Skin of body (tissue), 3 donors: ENCODE measurements at places on chromosomes 3 and 15. TPM values are rescaled to one million over a fixed set of nuclear protein-coding genes. Genes with fewer than 3 reads are reported as not detected.

DNA sequence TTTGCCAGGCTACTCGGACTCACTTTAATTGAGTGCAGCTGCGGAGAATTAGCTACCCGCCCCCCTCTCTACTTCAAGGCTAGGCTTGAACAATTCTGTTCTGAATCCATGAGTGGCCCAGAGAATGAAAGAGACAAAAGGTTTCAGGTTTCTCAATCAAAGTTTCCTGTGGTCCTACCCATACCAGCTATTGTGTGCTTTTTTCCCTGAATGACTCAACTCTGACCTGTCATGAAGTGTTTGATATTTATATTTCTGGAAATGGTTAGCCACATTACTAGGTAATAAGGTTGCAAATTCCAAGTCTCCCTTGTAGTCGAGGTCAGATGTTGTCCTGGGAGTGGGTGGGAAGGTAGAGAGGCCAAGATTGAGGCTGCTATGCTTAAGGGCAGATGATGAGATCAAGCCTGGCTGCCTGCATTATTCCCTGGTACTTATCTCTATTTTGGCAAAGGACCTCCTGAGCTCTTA is 392.7 kb upstream of the TBL1XR1 start:
- DNase-seq: peak; percentile 41

The ADAMTSL3 gene
- total RNA-seq: 16.9 TPM

GRCh38 chr15:98035577-98036010 is 75.1 kb downstream of the ARRDC4 start:
- DNase-seq: no peak

The DUOXA2 gene
- total RNA-seq: not detected

DNA sequence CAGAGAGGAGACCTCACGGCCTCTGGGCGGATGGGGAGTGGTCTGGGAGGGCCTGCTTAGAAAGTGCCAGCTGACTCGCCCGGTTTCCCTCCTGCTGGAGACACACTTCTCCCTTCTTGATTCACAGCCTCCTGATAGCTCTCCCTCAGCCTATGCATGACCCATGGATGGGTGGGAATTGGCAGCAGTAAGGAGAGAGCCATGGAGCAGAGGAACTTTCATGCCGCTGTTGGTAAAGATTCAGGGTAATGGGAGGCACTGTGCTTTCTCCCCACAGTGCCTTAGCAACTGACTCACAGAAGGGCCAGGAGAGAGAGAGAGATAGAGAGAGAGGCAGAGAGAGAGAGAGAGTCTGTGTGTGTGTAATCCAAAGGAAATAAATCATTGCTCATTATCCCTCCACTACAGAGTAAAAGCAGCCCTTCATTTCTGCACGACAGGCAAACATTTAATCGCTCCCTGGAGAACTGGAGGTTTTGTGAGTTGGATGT is 82.8 kb downstream of the SEMA5B start:
- peak; percentile 56 for DNase-seq
